ENCODE measurements at places on chromosomes 3 and 15. TPM values are rescaled to one million over a fixed set of nuclear protein-coding genes. Genes with fewer than 3 reads are reported as not detected.

TGM4 gene
- total RNA-seq, result not detected

ZNF502 gene
- total RNA-seq, result 5.9 TPM

IQCF5 gene
- total RNA-seq, result not detected

BCL2A1 gene
- 7.8 TPM for total RNA-seq

ANKDD1A gene
- 29.2 TPM for total RNA-seq

C15orf62 gene
- 0.87 TPM for total RNA-seq

EPHB3 gene
- total RNA-seq, result 2.8 TPM

FAM81A gene
- 1.2 TPM for total RNA-seq

SLC9C1 gene
- total RNA-seq, result 0.29 TPM

MESP1 gene
- 0.63 TPM for total RNA-seq

SMAD6 gene
- 92.0 TPM for total RNA-seq

ADAMTS7 gene
- total RNA-seq, result 14.7 TPM

LARP6 gene
- 42.2 TPM for total RNA-seq

RBPMS2 gene
- total RNA-seq, result 6.9 TPM

Data from aorta (tissue), 5 donors.